ENCODE measurements at places on chromosomes 5 and 9.

DNA sequence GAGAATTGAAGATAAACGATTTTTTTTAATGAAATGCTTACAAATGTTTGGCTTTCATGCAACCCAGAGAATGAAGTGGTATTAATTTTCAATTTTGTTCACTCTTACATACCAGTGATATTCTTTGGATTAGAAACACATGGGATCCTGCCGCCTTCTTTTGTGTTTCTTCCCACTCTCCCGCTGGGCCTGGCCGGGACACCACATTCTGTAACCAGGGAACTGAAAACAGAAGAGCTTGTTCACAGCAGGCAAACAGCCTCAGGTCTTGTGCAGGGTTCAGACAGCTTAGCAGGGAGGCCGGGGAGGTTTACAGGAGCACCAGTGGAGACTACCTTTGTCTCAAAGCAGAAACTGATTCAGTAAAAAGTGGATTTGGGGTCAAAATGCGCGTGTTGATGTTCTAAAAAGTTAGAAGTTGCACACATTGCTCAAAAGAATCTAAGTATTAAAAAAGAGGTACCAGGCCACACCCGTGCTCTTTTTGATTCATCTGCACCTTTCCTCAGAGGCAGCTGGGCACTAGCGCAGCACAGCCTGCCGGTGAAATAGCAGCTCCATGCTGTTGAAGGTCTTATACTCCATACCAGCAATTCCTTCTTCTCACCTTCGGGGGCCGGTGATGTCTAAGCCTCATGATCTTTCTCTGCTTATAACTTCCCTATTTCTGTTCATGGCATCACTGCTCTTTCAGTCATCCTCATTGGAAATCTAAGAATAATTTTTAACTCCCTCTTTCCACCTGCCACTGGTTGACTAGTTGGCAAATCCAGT is 67.1 kb downstream of the GRAMD2B start:
- DNase-seq, result peak; percentile 45

- DNase-seq, result peak; percentile 35
These were observed 122.8 kb upstream of the PUM3 start for GRCh38 chr9:2966565-2967300.

DNA sequence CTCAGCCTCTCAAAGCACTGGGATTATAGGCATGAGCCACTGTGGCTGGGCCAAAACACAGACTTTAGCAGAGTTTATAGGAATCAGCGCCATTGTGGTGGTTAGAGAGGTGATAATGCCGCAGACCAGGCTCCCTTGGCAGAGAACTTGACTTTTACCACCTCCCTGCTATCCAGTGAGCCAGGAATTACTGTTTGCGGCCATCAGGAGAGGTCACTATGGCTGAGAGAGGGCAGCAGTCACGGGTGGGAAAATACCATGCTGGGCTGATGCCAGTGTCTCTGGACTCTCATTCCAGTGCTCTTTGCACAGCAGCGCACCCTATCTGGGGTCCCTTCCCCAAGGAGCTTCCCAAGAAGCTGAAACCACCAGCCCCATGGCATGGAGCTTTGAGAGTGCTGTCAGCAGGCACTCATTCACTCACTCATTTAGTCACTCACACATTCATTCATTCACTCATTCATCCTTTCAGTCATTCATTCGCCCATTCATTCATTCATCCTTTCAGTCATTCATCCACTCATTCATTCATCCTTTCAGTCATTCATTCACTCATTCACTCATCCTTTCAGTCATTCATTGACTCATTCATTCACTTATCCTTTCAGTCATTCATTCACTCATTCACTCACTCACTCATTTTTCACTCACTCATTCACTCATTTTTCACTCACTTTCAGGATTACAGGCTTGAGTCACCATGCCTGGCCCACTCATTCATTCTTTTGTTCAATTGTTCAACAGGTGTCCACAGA is 27.3 kb upstream of the RNU6ATAC start:
- no peak for DNase-seq

DNA sequence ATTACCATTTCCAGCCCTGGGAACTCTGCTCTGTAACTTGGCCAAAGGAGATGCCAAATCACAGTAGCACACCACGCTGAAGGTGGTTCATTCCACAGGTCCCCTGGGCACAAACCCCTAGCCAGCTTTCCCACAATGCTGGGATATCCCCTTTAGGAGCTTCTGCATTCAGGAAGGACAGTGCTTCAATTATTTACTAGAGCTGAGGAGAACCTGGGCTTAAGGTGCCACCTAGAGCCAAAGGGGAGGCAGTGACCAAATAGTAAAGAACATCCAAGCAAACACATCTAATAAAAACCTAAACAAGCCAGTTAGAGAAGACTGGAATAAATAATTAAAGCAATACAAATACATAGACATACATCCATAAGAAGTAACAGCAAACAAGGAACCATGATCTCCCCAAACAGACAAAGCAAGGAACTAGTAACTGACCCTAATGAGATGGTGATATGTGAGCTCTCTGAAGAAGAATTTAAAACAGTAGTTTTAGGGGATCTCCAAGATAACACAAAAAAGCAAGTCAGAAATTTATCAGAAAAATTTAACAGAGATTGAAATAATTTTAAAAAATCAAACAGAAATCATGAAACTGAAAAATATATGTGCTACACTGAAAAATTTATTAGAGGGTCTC is 14.6 kb downstream of the KIF4B start:
- DNase-seq, result no peak

- DNase-seq, result no peak
These were observed 52.3 kb downstream of the RGS3 start for GRCh38 chr9:113515862-113516261.

DNA sequence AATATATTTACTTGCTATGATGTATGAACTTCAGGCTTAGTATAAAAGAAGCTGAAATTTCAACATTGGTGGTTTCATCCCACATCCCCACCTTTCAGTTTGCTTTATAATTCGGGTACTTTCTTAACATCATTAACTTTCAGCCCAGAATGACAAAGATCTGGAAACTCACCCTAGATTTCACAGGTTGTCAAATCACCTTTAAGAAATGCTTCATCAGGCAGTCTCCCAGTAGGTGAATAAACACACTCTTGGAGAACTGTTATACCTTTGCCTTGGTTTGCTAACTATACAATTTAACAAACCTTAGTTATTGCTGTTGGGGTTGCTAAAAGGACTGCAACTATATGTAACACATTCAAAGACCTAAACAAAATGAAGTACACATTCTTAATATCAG is 54.4 kb downstream of the MLANA start:
- DNase-seq, result no peak

- no peak for DNase-seq
These were observed 180.6 kb downstream of the CWC27 start for GRCh38 chr5:64949331-64949730.

DNA sequence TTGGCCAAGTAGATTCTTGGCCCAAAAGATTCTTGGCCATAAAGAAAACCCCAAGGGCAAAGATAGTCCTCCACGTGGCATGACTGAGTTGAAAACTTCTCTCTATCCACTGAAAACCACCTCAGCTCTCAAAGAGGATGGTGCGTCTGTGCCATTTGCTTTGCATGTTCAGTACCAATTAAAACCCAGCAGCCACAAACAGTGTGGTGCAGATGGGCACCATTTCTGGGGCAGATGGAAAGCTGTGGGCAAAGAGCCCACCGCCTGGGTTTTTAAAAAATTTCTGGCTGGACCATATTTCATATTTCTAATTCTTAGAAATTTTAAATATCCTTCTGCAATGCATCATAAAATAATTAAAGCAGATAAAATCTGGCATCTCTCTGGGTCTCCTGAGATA is 84.5 kb upstream of the PUM3 start:
- DNase-seq, result no peak

- no peak for DNase-seq
These were observed 62.1 kb downstream of the CEMIP2 start for GRCh38 chr9:71706176-71706575.

GRCh38 chr9:127963359-127964064 is 17.3 kb downstream of the EEIG1 start:
- no peak for DNase-seq

DNA sequence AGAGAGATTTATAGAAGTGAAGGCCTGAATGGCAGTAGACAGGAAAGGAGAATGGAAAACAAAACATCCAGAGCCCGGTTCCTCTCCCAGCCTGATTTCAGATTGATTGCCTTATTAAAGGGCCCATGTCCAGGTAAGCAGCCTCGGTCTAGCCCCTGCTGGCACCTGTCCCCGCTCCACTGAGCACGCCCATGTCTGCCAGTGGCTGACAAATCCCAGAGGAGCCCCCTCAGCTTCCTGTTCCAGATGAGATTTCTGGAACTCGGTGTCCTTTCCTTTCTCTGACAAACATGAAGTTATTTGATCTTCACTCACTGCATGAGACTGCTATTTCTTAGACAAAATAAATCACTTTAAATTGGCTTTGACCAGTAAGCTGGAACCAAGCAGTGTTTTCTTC is 187.0 kb upstream of the ADCY2 start:
- no peak for DNase-seq

GRCh38 chr5:98791001-98791519 is 17.6 kb downstream of the RGMB start:
- peak; percentile 51 for DNase-seq

DNA sequence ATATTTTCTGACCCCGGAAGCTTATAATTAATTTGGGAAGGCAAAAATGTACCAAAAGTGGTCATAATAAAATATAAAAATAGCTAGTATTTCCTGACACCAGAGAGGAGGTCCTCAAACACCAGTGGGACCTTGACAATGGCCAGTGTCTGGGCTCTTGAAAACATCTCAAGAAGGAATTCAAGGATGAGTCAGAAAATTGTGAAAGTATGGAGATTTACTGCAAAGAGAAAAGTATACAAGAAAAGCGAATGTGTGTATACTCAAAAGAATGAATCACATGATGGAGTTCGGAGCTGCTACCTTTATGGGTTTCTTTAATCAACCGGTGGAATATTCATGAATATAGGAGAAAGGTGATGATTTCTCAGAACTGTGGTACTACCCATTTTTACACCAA is 1709.0 kb upstream of the WWC1 start:
- no peak for DNase-seq

- no peak for DNase-seq
These were observed 385.3 kb downstream of the PRELID2 start for GRCh38 chr5:145449794-145450193.

DNA sequence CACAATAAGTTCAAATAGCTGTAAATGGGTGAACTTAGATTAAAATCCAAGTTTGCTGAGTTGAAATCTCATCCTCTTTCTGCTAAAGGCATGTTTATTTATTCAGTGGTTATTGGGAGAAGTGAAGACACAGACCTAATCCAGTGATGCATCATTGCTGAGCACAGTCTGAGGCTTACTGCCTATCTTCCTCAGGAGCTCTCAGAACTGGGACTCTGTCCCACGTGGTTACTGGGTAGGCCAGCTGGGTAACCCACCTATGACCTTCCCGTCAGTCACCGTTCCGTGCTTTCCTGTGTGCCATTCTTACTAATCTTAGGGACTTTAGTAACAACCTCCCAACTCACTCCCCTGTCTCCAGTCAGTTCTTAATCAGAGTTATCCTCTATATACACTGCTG is 226.8 kb upstream of the ATP10B start:
- no peak for DNase-seq

- DNase-seq, result no peak
These were observed 47.9 kb upstream of the ST8SIA4 start for GRCh38 chr5:100950985-100951384.

DNA sequence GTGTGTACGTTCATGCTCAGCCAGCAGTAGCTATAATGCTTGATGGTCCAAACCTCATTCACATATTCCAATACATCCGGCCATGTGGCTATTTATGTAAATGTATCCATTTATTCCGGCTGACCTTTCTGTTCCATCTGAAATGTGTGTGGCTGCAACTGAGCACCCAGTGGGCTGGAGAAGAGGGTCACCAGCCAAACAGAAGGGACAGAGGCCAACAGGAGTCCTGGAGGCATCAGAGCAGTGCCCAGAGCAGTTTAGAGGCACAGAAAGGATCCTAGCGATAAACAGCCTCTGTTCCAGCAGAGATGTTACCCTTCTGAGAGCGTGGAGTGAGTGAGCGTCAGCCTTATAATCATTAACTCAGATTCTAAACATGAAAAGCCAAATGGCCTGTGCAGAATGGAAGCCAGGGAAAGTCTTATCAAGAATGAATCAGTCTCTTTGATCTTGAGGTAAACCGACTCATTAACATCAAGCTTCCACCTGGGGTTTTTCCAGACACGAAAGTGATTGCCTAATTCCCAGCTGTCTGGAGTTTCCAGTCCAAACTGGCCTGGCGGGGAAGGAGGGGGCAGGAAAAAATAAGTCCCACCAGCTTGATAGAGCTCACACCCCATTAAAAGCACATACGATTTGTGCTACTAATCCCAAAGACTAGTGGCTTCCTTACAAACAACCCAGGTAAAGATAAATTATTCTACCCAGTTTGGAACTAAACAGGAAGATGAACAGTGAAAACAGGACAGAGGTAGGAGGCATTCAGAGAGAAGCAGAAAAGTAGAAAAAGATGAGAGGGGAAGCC is 55.7 kb downstream of the SUSD1 start:
- DNase-seq, result no peak

DNA sequence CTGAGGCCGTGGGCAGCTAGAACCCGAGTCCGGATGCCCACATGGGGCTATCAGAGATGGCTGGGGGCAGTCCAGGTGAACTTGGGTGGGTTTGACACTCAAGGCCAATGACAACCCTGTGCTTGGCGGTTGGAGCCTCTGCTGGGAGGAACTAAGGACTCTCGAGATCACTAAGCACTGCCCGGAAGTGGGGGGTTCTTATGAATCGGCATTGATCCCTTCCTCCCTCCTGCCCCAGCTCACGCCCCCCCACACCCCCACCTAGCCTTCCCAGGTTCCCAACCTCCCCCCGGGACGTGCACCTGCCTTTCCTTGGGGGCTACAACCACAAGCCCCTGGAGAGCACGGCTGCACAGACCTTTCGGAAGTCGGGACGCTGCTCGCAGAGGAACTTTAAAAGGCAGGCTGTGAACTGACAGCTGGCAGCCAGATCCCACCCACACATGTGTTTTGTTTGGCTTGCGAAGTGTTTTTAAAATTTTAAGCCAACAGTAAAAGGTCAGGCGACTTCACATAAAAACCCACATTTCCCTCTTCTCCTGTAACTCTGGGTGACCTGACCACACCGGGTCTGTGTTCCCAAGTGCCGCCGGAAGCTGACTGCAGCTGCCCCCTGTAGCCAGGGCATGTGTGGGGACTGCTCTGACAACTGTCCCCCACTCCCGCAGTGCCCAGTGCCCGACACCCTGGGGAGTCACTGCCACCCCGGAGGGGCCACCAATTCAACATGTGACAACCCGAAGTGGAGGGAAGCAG is 5.1 kb upstream of the RALGDS start:
- DNase-seq, result peak; percentile 68

- no peak for DNase-seq
These were observed 702 bp downstream of the TMEM8B start for GRCh38 chr9:35829764-35830096.

DNA sequence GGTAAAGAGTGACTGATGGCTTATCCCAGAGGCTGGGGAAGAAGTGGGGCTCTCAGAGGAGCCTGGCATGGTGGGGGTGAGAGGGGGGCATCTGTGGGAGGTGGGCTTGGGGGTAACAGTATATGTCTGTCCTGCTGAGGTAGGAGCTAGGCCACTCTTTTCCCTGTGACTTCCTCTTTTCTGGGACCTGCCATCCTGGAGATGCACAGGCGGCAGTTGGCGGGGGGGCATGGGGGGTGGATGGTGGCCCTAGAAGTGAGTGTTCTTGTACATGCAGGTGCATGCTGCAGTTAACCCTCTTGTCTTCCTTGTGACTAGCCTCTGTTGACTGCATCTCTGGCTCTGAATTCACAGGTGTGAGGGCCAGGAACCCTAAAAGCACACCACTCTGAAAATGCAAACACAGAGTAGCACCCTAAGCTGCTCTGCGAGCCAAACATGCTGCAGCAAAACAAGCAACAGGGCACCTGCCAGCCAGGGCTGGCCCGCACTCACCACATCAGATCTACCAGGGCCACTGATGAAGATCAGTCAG is 123.8 kb upstream of the SHB start:
- DNase-seq, result no peak
